ENCODE measurements at places on chromosomes 5 and 9. TPM values are rescaled to one million over a fixed set of nuclear protein-coding genes. Genes with fewer than 3 reads are reported as not detected.

Gene SPTLC1
- total RNA-seq = 76.2 TPM

Gene PTGR1
- 124 TPM for total RNA-seq

Gene ROR2
- 16.5 TPM for total RNA-seq

Gene PCDHGB5
- total RNA-seq = 13.8 TPM

Gene ZNG1F
- 7.4 TPM for total RNA-seq

Gene TAF11L3
- not detected for total RNA-seq

Gene SMIM23
- not detected for total RNA-seq

Gene PCDHGA4
- 1.0 TPM for total RNA-seq

Gene PCDHGB1
- total RNA-seq = 0.30 TPM

Gene MARCOL
- total RNA-seq = not detected

Gene HMGXB3
- 29.3 TPM for total RNA-seq

Gene IFNA13
- not detected for total RNA-seq

Gene PPP2R2B
- under 0.01 TPM for total RNA-seq

Gene LCN15
- total RNA-seq = not detected

Gene DAB2
- 44.7 TPM for total RNA-seq

Gene FBP2
- total RNA-seq = not detected

Gene ZNF608
- total RNA-seq = 12.5 TPM

Gene EGFL7
- total RNA-seq = 2.1 TPM

Gene TAF1L
- not detected for total RNA-seq

Gene NLN
- total RNA-seq = 25.1 TPM

Gene CCDC180
- 0.30 TPM for total RNA-seq

Gene IFNB1
- not detected for total RNA-seq

Gene FAM221B
- total RNA-seq = not detected

Gene CARTPT
- not detected for total RNA-seq

Gene SLC24A2
- not detected for total RNA-seq

Gene BNC2
- total RNA-seq = 23.9 TPM

Gene ADAMTSL2
- not detected for total RNA-seq

Gene IFNA21
- not detected for total RNA-seq

Gene LMX1B
- total RNA-seq = not detected

Gene HMCN2
- total RNA-seq = not detected

Gene C5orf58
- not detected for total RNA-seq

Gene SMIM33
- total RNA-seq = not detected

Gene ZFP37
- total RNA-seq = 1.5 TPM

Gene HARS1
- 73.6 TPM for total RNA-seq

Gene PTGS1
- 55.0 TPM for total RNA-seq

Gene IL31RA
- total RNA-seq = 3.2 TPM

Gene REEP2
- 22.0 TPM for total RNA-seq

Gene DMRT3
- not detected for total RNA-seq

Gene PRSS3
- 1.3 TPM for total RNA-seq

Gene S100Z
- not detected for total RNA-seq

Gene ZNF883
- total RNA-seq = 1.7 TPM

Gene CCDC69
- 2.1 TPM for total RNA-seq

Gene SV2C
- total RNA-seq = not detected

Gene SLC23A1
- not detected for total RNA-seq

Gene PHYHD1
- 15.9 TPM for total RNA-seq

Gene JMY
- total RNA-seq = 2.4 TPM

Gene PCDHB1
- total RNA-seq = not detected

Gene SAXO1
- total RNA-seq = not detected

Gene NDUFS6
- 100 TPM for total RNA-seq

Gene TYRP1
- total RNA-seq = not detected

Gene SOHLH1
- total RNA-seq = not detected

Gene GTF3C5
- 59.3 TPM for total RNA-seq
